ENCODE measurements at places on chromosomes 5 and 9. TPM values are rescaled to one million over a fixed set of nuclear protein-coding genes. Genes with fewer than 3 reads are reported as not detected.

FOXD4 gene
- 0.47 TPM for total RNA-seq

PCAT7 gene
- 0.06 TPM for total RNA-seq

TLX3 gene
- not detected for total RNA-seq

TAS2R1 gene
- total RNA-seq, result not detected

SLC6A7 gene
- total RNA-seq, result 0.06 TPM

TERT gene
- total RNA-seq, result 0.47 TPM

ECM2 gene
- 28.6 TPM for total RNA-seq

TRAF2 gene
- 18.9 TPM for total RNA-seq

PROB1 gene
- 11.2 TPM for total RNA-seq

EPB41L4A gene
- total RNA-seq, result 33.3 TPM

PCDHA13 gene
- 0.88 TPM for total RNA-seq

SNX18 gene
- 46.7 TPM for total RNA-seq

SGCD gene
- total RNA-seq, result 26.6 TPM

GRIN3A gene
- total RNA-seq, result 2.5 TPM

KCNMB1 gene
- total RNA-seq, result 0.64 TPM

F2R gene
- total RNA-seq, result 50.2 TPM

TPM2 gene
- total RNA-seq, result 665 TPM

TIMD4 gene
- 0.93 TPM for total RNA-seq

RALGPS1 gene
- total RNA-seq, result 26.6 TPM

CFAP77 gene
- 0.64 TPM for total RNA-seq

CDH9 gene
- total RNA-seq, result 10.2 TPM

All from metanephros (tissue), 2 donors.